Left renal pelvis (tissue), 4 donors: ENCODE measurements at places on chromosomes 2 and 18. TPM values are rescaled to one million over a fixed set of nuclear protein-coding genes. Genes with fewer than 3 reads are reported as not detected.

RABL2A gene
- polyA plus RNA-seq, result 31.7 TPM

RFTN2 gene
- 20.2 TPM for polyA plus RNA-seq

KLHL41 gene
- 1.6 TPM for polyA plus RNA-seq

DSEL gene
- 22.4 TPM for polyA plus RNA-seq

RUFY4 gene
- polyA plus RNA-seq, result 0.37 TPM

NEDD4L gene
- 151 TPM for polyA plus RNA-seq

ARHGEF33 gene
- 2.8 TPM for polyA plus RNA-seq
